ENCODE measurements at places on chromosomes 6 and 20.

DNA sequence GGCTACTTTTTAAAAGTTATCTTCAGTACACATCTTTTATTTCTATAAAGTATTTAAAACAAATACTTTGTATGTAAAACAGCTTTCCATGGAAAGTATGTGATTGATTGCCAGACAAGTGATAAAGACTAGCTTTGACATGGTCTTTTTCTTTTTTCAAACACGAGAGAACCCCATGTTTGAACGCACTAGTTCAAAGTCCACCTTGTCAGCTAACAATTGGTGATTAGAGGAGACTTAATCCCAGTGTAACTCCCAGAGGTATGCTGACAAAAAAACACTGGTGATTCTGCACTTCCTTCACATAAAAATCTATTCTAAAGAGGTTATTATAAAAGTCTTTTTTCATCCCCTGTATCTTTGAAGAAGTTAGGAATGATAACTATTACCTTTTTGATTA lies 438.1 kb downstream of the GJA1 start:
- no peak for DNase-seq

DNA sequence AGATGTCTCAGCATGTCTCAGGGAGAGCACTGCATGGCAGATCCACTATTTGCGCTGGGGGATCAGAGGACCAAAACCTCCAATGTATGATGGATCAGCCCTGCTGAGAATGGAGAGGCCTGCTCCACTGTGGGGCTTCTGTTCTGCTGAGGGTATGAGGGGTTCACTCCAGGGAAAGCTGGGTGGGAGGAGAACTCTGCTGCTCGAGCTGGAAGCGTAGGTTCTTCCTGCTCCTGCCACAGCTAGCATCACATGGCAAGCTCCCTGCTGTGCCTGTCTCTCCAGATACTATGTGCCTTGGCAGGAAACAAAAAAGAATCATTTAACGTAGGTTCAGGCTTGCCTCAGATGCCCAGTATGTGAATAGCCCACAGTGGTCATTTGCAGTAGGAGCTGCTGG lies 105.8 kb downstream of the EPM2A start:
- no peak for DNase-seq

DNA sequence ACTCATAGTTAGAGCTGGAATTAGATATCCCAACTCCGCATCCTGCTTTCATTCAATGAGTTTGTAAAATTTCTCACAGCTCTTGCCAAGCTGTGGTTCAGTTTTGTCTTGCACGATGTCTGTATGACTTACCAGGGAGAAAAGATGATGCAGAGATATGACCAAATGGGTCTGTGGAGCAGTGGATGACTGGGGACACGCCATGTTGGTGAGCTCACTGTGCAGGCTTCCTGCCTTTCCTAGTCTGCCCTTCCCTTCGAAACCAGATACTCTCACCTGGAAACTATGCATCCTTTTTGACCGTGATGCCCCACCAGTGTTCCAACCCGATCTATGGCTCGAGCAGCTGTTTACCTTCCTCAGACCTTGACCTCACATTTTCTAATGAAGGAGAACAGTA lies 262.7 kb upstream of the BMP2 start:
- no peak for DNase-seq

DNA sequence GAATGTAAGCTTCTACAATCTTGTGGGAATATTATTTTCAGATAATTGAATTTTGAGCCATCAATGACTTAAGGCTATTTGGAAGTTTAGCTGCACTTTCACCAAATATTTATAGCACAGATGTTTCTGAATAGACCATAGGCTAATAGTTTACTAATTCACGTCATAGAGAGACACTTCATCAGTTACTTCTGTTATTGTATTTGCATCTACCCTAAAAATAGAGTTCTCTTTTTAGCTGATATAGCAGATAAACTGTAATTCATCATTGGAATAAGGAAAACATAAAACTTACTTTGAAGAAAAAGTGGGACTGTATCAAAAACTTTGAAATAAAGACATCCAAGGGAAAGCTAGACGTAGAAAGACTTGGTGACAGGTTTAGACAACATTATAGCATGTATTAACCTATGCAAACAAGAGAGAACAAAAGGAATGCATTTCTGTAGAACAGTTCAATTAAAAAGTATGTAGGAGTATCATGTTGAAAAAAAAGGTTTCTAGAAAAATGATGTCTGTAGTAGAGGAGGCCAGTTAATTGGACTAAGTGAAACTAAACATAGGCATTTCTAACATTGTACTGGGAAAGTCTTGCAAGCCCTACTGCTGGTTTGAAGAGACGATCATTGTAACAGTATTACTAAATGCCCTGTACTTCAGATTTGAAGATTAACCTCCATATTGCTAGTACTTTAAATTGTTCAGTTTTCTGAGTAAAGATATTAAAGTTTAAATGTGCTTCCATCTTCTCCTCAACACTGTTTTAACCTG lies 123.3 kb downstream of the ZFAND3 start:
- DNase-seq, result no peak

- DNase-seq, result no peak
Measured at GRCh38 chr6:149529650-149530049, 16.2 kb downstream of the PPIL4 start.

- DNase-seq, result no peak
Measured at GRCh38 chr6:74645108-74645849, 560.6 kb downstream of the COL12A1 start.

DNA sequence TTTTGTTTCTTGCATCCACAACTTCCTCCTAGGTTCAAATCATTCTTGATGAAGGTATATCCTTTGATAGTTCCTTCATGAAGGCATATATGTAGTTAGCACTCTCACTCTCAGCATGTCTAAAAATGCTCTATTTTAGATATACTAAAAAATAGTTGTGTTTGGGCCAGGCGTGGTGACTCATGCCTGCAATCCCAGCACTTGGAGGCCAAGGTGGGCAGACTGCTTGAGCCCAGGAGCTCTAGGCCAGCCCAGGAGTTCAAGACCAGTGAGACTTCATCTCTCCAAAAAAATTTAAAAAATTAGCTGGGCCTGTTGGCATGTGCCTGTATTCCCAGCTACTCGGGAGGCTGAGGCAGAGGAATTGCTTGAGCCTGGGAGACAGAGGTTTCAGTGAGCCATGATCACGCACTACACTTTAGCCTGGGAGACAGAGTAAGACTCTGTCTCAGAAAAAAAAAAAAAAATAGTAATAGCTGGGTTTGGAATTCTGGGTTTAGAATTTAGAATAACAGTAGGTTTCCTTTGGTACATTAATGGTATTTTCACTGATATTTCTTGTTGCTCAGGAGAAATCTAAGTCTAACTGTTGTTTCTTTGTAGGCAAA lies 7.0 kb downstream of the SERAC1 start:
- no peak for DNase-seq

DNA sequence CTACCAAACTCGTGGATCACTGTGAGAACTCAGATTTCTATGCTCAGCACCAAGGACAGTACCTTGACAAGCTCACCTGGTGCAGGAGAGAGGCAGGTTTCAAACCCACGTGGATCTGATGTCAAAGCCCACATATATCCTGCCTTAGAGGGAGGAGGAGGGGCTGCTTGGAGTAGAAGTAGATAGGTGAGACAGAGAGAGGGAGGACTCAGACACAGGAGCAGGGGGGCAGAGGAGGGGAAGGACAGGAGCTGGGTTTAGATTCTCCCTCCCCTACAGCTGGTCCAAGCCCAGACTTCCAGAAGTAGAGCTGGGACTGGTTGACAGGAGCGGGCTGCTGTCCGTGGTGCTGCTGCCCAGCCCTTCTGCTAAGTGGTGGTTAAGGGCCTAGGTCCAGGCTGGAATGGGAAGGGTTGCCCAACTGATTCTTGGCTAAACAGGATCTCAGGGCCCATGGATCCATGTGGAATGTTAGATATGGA lies 77.5 kb downstream of the CDH22 start:
- peak; percentile 82 for DNase-seq

DNA sequence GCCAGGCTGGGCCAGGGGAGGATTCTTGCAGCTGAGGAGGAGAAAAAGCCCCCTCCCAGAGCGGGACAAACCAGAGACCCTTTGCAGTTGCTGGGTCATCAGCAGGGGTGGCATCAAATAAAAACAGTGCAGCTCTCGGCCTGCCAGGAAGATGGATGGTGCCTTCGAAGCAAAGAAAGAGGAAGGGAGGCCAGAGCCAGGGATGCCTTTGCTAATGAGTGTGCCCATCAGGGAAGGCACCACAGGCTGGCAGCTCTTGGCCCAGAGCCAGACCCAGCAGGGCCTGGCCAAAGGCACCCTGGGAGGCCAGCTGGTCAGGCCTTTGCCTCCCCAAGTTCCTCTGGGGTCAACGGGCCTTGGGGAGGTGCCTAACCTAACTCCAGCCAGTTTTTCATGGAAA lies 26.3 kb upstream of the ZNF318 start:
- no peak for DNase-seq

GRCh38 chr6:122063076-122063475 lies 336.4 kb upstream of the HSF2 start:
- DNase-seq, result no peak

- no peak for DNase-seq
Measured at GRCh38 chr20:59044796-59045195, 2.2 kb upstream of the PRELID3B start.

GRCh38 chr6:143087856-143088255 lies 27.2 kb downstream of the AIG1 start:
- DNase-seq, result no peak

DNA sequence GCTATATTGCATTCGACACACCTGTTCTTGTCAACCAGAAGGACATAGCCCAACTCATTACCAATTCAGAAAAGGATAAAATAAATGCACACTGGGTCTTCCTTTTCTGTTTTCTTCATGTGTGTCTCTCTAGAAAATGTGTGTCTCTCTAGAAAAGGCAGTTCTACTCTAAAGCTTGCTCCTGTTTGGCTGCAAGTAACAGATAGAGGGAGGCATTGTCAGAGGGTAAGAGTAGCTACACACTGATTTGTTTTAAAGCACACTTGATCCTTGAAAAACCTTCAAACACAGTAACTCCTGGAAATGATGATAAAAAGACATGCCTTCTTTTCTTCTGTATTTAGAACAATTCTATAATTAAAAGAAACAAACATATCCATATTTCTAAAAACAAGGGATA lies 21.3 kb downstream of the GRM1 start:
- DNase-seq, result no peak

GRCh38 chr20:474581-474980 lies 12.2 kb upstream of the TBC1D20 start:
- no peak for DNase-seq

GRCh38 chr20:37687478-37687805 lies 6.4 kb upstream of the CTNNBL1 start:
- DNase-seq, result no peak

DNA sequence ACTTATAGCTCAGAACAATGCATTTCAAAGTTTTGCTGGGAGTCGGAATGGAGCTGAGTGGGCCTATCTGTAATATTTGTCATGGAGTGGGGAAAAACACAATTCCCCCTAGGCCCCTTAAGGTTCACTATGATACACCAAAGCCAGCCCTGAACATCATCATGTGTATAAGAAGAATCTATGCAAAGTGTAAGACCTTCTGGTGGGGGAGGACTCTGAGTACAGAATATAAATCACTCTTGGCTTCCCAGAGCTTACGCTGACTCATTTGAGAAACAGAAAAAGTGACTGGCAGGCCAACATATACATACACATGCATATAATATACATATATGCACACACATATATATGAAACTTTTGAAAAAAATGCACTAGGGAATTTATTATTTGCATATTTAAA lies 54.1 kb upstream of the UBR2 start:
- DNase-seq, result no peak

GRCh38 chr6:31972709-31973350 lies 892 bp upstream of the DXO start:
- peak; percentile 38 for DNase-seq

- DNase-seq, result no peak
Measured at GRCh38 chr6:119285908-119286625, 63.5 kb downstream of the MAN1A1 start.

DNA sequence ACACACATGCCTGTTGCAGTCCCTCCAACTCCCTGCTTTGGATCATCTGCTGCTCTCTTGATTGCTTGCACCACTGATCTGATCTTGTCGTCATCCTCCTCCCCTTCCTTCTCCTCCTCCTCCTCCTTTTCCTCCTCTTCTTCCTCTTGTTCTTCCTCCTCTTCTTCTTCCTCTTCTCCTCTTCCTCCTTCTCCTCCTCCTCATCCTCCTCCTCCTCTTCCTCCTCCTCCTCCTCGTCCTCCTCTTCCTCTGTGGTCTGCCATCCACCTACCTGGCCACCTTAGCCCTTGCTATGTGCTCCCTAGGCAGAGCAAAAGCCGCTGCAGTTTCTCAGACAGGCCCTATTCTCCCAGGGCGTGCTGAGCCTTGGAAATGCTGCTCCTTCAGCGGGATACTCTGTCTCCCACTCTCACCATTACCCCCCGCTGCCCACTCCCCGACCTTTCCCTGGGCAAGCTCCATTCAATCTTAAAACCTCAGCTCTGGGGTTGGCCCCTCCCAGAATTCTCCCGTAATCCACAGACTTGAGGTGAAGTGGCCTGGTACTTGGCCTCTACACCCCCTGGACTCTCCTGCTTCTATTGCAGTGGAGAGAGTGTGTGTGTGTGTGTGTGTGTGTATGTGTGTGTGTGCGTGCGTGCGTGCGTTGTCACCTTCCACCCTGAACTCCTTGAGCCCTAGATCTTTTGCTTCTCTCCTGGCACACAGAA lies 105.0 kb downstream of the SASH1 start:
- no peak for DNase-seq

DNA sequence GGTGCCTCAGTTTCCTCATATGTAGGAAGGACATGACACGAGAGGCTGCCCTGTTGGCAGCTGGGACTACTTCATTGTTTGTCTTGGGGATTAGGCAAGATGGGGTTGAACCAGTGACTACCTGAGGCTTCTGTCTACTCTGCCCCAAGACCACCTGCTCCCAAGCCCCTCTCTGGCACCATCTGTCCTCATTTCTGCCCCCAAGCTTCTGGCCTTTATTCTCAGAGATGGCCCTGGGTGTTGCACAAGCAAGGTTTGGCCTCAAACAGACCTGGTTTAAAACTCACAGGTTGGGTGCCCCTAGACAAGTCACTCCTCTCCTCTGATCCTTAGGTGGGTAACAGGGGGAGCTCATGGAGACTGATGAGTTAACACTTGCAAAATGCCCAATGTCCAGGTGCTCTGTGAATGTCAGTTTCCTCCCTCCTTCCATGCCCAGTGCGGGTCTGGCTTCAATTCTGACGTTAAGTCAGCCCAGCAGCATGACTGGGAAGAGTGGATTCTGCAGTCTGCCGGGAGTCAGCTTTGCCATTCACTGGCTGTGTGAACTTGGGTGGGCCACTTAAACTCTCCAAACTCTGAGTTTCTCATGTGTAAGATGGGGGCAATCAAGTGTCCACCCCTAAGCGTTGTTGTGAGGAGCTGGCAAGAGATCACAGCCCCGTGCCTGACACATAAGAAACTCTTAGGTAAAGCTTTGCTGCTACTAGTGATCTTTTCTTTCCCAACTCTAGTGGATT lies 84.5 kb upstream of the TOX2 start:
- no peak for DNase-seq
